Choroid plexus epithelial cell (primary cell): ENCODE measurements at places on chromosomes 3 and 15.

GRCh38 chr3:168990134-168990533, 673.4 kb downstream of the MECOM start:
- peak; percentile 57 for DNase-seq

DNA sequence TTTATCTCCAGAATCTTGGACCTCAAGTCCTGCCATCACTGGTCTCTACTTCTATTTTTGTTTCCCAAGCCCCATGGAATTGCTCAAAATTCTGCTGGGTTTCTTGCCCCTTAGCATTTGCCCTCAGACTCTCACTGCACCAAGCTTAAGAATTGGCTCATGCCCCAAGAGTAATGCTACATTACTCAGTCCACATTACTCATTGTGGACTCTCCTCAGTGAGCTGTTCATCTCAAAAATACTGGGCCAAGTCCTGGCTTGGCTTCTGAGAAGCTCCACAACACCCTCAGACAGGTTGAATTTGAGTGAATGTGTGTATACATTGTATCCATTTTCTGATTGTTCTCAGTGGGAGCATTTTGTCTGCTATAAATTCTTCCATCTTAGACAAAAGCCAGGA, 364.4 kb upstream of the ARHGEF26 start:
- peak; percentile 6 for DNase-seq

DNA sequence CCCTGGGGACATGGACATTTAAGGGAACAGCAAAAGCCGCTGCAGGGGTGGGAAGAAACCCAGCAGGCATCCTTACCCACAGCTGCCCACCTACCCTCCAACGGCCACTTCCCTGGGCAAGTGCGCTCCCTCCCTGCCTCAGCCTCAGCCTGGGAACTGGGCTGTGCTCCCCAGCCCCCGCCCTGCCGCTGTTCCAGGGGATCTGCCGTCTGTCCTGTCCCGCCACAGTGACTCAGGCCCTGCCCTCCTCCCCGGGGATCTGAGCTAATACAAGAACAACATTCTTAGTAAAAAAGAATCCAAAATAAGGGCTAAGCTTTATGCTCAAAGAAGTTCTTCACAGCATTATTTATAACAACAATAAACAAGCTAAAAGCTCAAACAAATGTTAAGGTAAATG, 7.4 kb upstream of the IQSEC1 start:
- no peak for DNase-seq

GRCh38 chr3:129413687-129414506, 14.5 kb downstream of the EFCAB12 start:
- DNase-seq = peak; percentile 97

GRCh38 chr3:114089675-114090074, 33.1 kb downstream of the QTRT2 start:
- DNase-seq = no peak

DNA sequence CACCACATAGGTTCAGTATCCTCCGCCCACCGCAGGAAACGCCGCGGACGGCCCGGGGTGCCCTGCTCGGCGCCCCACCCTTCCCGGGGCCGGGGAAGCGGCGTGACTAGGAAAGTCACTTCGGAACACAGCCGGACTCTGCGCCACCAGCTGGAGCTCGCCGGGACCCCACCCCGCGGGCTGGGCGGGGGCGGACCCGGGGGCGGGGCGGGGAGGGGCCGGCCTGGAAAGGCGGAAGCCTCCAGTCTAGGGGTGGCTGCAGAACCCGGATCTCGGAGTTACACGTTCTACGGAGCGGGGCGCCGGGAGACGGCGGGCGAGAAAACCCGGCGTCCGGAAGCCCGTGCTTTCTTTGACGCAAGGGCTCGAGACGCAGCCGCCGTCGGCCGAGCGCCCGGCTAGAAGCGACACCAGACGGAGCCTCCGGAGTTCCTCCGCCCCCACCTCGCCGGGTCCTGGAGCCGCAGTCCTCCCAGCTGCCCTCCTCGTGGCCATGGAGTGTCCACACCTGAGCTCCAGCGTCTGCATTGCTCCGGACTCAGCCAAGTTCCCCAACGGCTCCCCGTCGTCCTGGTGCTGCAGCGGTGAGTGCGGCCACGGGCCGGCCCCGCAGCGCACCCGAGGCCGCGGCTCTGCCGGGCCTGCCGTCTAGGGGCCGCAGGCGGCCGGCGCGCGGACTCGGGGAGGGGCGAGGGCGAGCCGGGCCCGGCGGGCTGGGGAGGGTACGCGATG, at the start of gene USP3:
Gene USP3 (plus strand): TSS at position 347 of the 732 bp plus-strand sequence. CDS start 147 bp downstream, at position 494.
- DNase-seq = peak; percentile 98

DNA sequence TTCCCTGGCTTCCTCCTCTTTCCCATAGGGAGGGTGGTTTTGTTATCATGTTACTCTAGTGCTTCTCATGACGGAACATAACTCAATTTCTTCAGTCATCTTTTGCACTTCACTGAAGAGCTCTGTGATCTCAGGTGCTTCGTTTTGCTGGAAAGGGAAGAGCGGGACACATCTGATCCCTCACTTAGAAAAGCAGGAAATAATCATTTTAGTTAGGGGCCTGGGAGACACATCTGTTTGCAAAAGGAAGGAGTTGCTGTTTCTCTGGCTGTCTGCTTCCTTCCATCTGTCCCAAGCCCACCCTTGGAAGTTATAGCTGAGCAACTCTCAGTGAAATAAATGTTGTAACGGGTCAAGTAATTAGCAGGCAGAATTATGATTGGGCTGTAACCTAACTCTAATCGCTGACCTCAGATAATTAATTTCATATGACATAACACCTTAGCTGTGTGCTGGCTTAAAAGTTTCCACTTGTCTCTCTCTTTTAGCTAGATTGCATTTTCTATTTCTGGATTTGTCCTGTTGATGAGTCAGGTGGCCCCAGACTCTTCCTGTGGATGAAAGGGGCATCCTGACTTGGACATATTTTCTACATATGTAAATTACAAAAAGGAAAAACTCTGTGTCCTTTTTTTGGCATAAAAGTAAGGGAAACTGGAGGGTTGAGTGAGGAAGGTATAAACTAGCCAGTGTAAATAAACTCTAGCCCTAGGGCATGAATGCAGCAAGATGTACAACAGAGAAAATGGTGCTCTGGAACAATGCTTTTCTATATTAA, 11.0 kb upstream of the FILIP1L start:
- no peak for DNase-seq

- DNase-seq = no peak
These were observed 84.5 kb downstream of the VGLL4 start for GRCh38 chr3:11558918-11559815.

DNA sequence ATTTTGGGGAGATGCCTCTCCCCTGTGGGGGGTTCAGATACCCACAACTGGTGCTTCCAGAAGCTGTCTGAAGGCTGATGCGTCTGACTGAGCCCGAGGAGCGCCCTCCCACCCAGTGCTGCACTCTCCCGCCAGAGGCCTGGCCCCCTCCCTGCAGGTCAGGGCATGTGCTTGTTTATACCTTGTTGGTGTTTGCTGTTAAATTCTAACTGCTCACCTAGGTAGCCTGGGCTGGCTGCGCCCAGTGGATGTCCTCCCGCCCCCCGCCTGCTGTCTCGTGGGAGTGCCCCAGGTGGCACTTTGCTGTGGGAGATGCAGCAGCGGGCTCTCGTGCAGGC, 12.9 kb downstream of the KLF13 start:
- no peak for DNase-seq

GRCh38 chr3:120449701-120450599, 842 bp downstream of the FSTL1 start:
- DNase-seq = peak; percentile 72

DNA sequence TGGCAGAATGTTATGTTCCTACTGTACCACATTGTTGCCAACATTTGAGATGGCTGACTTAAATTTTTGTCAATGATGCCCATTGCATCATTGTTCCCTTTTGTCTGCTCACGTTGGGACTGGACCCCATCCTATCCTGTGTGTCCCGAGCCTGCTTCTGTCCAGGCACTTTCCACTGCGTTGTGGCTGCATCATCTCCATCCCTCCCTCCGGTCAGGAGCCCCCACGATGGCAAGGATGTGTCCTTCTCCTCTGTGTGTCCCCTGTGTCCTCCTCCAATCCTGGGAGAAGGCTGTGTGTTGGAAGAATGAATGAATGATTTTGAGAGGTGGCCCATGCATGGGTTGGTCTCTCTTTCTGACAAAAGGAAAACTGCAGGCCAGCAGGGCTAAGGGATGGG, 19.4 kb upstream of the MRPS22 start:
- DNase-seq = no peak

- DNase-seq = no peak
These were observed 22.3 kb upstream of the ZBTB38 start for GRCh38 chr3:141346007-141346406.

- DNase-seq = peak; percentile 77
These were observed 44.8 kb downstream of the CYP11A1 start for GRCh38 chr15:74322558-74323180.

DNA sequence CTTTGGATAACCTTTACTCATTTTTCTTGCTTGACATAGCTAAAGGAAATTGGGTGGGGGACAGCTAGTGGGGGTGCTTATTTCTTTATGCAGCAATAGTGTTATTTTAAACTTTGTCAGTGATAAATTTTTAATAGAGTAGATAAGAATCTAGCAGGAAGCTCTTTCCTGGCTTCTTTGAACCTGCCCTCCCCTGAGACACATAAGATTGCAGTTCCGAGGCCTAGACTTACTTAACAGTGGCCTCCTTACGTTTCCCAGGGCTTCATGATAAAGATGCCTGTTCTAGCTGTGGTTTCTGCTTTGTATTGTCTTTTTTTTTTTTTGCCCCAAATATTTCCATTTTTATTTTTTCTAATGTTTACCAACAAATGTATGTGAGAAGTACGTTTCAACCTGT, 170.1 kb downstream of the VPS8 start:
- no peak for DNase-seq

- DNase-seq = no peak
These were observed 26.3 kb downstream of the GPD1L start for GRCh38 chr3:32132706-32133105.

GRCh38 chr3:180447136-180447535, 154.8 kb upstream of the TTC14 start:
- DNase-seq = no peak

- DNase-seq = no peak
These were observed 6.4 kb downstream of the TMIE start for GRCh38 chr3:46707601-46708011.

- DNase-seq = peak; percentile 28
These were observed 33.3 kb downstream of the GLB1 start for GRCh38 chr3:33063651-33064051.
